ENCODE measurements at places on chromosomes 12 and 14.

GRCh38 chr12:121061831-121062230 is 22.8 kb upstream of the OASL start:
- no peak for DNase-seq

- DNase-seq, result no peak
Measured at GRCh38 chr14:55458800-55459515, 18.5 kb upstream of the TBPL2 start.

DNA sequence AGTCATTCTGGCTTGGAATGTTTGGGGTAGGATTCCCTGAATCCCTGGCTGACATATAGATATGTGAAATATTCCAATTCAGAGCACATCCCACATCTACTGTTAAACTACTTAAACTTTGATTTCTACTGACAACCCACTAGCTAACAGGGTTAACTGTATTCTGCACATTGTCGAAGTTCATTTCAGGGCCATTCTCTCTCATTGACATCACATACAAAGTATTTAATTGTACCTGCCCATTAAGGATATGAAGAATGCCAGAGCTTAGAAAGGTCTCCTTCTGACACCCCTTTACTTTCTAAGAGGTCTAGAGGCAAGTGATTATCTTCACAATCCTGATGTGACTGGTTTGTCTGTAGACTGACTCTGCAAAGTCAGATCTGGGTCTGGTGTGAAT is 2.8 kb upstream of the DCN start:
- no peak for DNase-seq

DNA sequence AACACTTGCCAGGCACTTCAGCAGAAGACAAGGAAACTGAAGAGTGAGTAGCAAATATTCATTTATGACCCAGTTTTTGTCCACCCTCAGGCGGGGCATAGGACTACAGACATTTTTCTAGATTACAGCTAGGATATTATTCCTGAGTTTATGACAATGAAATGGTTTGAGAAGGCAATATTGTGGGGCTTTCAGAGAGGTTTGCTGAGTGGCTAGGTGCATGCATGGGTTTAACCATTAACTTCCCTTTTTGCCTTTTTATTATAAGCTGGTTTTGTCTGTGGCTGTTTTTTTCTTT is 104.0 kb upstream of the BCAT1 start:
- DNase-seq, result no peak

- no peak for DNase-seq
Measured at GRCh38 chr14:61188196-61188595, 92.9 kb downstream of the TMEM30B start.

GRCh38 chr14:69873877-69874780 is 5.1 kb upstream of the SMOC1 start:
- no peak for DNase-seq

DNA sequence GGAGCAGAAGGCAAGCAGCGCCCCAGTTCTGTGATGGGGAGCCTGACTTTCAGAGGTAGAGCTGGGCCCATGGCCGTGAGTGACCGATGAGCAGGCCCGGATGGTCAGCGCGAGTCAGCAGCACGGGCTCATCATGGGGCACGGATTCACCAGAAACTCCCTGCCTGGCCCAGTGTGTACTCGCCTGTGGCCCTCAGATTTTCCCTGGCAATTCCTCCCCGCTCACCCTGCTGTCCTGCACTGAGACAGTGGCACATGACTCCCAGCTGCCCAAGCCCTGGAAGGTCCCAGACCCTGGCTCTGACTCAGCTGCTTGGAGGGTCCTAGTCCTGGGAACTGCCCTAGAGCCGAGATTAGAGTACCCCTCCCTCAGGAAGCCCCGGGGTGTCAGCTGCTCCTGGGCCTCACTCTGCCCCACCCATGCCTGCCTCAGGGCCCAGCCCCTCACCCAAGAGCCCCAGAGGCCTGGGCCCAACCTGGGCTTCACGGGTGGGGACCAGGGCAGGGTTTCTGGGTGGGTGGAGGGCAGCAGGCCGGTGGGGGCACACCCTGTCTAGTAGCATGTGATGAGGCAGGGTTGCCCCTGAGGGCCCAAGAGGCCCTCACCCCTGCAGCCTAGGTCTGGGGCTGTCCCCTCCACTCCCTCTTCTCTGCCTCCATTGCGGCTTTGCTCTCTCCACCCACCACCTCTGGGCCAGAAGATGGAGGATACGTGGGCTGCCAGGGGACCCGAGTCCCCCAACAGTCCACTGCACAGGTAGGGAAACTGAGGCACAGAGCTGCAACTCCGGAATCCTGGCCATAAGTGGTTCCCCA is 8.4 kb downstream of the TRMT61A start:
- DNase-seq, result no peak

GRCh38 chr14:96484399-96484798 is 17.8 kb upstream of the PAPOLA start:
- DNase-seq, result no peak

DNA sequence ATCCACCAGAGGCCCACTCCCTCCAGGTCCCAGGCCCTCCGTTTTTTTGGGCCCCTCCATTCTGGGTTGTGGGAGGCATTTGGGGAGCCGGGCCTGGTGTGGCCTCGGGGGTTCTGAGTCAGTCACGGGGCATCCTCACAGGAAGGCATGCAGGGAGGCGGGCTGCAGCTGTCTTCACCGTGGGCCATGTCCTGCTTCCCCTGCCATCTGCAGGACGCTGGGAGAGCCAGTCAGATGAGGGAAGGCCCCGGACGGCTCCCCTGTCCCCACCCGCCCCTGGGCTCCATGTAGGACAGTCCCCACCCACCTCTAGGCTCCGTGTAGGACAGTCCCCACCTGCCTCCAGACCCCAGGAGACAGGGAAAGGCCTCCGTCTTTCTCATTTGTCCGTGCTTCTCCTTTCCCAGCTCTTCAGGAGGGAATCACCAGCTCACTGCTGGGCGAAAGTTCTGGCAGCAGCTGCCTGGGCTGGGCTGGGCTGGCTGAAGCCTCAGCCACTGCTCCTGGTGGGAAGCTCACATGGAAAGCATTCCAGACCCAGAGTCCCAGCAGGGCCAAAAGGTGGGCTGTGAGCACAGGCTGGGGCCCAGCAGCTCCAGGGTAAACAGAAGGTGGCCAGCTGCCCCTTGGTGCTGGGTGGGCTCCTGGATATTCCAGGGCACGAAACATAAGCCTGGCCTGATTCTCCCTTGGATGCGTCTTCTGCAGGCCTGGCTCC is 217.8 kb downstream of the KIF26A start:
- DNase-seq, result no peak

GRCh38 chr12:29726741-29727348 is 56.9 kb downstream of the TMTC1 start:
- DNase-seq, result no peak

- no peak for DNase-seq
Measured at GRCh38 chr12:60308366-60308991, 712.6 kb downstream of the SLC16A7 start.

- no peak for DNase-seq
Measured at GRCh38 chr12:121233628-121234020, 23.7 kb downstream of the P2RX4 start.

- no peak for DNase-seq
Measured at GRCh38 chr12:88420457-88420856, 159.8 kb downstream of the KITLG start.

DNA sequence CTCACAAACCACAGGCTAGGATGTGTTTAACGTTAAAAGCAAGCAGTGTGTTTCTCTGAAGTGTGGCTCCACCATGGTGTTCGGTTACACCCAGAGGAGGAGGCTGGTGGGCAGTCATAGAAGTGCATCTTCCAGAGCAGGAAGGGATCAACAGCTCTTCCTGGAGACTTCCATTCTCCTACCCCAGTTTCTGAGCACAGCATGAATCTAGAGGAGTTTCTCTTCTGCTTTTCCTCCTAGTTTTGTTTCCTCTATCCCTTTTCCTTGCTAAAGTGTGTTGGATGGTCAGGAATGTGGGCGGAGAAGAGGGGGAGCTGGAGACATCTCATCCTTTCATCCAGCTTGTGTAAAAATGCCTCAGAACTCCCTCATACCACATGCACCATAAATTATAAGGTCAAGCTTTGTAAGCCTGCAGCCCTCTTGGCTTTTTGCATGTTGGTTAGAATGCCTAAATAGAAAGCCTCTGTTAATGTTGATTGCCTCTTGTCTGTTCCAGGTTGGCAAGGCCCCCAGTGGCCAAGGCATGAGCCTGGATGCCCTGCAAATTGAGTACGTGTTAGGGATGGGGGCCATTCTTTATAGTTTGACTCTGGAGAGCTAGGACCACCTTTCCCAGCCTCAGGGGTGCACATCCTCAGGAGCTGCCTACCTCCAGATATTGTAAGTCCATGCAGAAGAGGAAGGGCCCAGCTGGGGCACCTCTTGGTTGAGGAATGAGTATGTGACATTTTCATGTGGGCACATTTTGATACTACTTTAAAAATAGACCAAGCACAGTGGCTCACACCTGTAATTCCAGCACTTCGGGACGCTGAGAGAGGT is 4.0 kb upstream of the CKAP4 start:
- no peak for DNase-seq

DNA sequence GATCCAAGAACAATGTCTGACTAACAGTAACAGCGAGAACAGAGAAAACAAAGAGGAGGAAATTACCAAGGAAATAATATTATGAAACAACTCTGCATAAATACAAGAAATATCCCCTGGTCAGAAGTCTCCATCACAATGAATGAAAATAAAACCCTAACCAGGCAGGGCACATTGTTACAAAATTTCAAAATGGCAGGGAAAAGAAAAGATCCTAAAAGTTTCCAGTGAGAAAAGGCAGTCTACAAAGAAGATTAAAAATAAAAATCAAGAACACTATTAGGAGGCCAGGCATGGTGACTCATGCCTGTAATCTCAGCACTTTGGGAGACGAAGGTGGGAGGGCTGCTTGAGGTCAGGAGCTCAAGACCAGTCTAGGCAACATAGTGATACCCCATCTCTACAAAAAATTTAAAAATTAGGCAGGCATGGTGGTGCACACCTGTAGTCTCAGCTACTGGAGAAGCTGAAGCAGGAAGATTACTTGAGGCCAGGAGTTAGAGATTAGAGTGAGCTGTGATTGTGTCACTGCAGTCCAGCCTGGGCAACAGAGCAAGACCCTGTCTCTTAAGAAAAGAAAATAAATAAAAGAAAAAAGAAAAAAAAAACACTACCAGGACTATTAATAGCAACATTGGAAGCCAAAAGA is 47.8 kb downstream of the FERMT2 start:
- DNase-seq, result no peak

GRCh38 chr14:98341211-98341610 is 930.8 kb downstream of the BCL11B start:
- DNase-seq, result no peak

DNA sequence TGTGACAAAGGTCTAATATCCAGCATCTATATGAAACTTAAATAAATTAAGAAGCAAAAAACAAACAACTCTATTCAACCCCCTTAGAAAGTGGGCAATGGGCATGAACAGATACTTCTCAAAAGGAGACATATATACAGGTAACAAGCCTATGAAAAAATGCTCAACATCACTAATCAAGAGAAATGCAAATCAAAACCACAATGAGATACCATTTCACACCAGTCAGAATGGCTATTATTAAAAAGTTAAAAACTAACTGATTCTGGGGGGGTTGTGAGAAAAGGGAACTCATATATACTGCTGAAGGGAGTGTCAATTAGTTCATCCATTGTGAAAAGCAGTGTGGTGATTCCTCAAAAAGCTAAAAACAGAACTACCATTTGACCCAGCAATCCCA is 198.9 kb downstream of the BMP4 start:
- DNase-seq, result no peak

- no peak for DNase-seq
Measured at GRCh38 chr12:18419311-18419710, 158.0 kb downstream of the PIK3C2G start.

- DNase-seq, result no peak
Measured at GRCh38 chr12:26621932-26622331, 211.1 kb downstream of the ITPR2 start.

- no peak for DNase-seq
Measured at GRCh38 chr14:96863986-96864330, 66.8 kb downstream of the VRK1 start.

DNA sequence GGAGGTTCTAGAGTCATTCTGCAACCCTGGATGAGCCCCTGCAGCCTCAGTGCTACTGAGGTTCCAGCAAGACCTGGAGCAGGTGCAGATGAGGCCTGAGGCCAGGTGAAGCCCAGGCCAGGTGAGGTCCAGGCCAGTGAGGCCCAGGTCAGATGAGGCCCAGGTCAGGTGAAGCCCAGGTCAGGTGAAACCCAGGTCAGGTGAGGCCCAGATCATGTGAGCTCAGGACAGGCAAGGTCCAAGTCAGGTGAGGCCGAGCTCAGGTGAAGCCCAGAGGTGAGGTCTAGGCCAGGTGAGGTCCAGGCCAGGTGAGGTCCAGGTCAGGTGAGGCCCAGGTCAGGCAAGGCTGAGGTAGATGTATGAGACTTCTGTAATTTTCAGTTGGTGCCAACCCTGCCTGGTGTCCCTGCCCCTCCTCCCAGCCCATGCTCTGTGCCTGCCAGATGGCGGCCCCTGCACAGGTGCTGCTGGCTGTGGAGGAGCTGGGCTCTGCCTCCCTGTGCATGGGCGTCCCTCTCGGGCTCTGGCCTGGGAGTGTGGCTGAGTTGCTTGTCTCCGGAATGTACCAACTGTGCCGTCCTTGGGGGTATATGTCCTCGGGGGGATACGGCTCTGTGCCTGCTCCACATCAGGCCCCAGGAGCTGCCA is 388.5 kb downstream of the TMEM121 start:
- no peak for DNase-seq
